ENCODE measurements at places on chromosomes 11 and 22.

DNA sequence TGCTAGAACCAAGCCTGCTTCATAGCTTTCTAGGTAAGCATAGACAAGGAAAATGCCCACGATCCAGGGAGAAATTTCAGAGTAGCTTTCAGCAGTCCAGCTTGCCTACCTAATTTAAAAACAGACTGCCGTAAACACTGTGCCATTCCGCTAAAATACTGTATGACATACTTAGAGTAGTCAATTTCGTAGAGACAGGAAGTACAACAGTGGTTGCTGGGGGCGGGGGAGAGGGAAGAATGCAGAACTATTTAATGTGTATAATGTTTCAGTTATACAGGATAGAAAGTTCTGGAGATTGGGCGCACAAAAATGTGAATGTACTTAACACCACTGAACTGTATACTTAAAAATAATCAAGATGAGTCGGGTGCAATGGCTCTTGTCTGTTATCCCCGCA is 56.7 kb downstream of the C11orf58 start:
- no peak for DNase-seq

DNA sequence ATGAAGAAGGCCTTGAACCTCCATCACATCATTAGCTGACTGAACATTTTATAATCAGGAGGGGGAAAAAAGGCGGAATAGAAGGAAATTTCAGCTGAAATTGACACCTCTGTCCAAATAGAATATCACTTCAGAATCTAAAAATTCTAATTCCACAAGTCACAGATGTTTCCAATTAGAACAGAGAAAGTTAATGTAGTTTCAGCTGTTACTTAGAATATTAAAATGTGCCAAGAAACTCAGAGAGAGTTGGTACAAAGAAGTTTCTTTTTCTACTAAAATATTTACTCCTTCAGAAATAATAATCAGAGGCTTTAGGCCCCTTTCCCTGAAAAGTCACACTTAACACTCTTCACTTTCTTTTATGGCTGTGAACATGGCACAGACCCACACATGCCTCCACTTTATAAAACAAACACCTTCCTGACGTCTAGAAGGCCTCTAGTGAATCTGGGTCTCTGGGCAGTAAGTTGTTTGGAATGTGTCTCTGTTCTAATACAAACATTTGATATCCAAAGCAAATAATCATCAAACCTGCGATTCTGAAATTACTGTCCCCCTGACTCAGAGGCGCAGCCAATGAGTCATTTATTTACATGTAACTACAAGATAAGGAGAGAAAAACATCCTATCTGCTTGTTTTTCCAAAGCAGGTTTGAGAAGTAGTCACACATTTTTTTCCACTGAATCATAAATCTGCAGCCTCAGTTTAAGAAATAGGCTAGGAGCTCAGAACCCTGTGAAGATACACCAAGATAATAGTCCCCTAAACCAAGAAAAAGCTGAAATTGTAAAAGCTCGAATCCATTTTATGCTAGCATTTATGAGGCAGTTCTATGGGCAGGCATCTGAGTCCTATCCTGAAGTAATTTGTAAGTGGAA is 148.4 kb downstream of the ME3 start:
- no peak for DNase-seq

DNA sequence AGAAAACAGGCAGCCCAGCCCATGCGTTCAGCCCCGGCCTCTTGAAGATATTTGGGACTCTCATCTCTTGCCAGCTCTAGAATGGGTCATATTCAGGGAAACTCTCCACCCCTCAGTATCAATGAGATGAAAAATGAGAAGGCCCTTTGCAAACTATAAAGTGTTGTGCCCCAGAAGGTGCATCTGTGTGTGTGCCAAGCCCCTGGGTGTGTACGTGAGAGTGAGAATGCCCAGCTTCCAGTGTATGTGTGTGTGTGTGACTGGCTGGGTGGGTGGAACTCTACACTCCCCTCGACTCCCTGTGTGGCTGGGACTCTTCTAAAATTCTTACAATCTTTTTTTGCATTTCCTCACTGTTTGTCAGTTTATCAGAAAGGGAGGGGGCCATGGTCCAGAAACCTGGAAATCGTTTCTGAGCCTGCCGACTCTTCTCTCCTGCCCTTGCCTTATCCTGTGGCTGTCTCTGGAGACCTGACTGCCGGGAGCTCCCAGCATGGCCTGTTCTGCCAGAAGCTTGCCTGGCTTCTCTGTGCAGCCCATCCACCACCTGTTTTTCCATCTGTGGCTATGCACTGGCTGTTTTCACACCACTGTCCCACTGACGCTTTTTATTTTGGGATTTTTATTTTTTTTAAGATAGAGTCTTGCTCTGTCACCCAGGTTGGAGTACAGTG is 1.2 kb downstream of the P2RY6 start:
- no peak for DNase-seq

GRCh38 chr11:96284917-96285316 is 58.1 kb downstream of the MAML2 start:
- DNase-seq: no peak

- DNase-seq: no peak
These were observed 12.8 kb downstream of the BRD1 start for GRCh38 chr22:49814856-49815255.

DNA sequence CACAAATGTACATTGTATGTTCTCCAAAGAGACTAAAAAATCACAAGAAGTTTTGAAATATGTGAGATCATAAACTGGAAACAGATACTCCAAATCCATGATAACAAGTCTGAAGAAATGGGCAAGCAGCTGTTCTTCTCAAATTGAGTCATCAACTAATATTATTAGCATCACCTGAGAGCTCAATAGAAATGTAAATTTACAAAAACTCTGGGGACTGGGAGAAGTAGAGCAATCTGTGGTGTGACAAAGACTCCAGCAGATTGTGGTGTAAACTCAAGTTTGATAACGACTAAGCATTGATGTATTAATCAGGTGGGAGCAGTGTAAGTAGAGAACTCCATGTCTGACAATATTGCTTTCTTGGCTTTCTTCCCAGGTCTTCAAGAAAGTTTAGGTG is 53.2 kb downstream of the GLYATL1 start:
- DNase-seq: no peak

DNA sequence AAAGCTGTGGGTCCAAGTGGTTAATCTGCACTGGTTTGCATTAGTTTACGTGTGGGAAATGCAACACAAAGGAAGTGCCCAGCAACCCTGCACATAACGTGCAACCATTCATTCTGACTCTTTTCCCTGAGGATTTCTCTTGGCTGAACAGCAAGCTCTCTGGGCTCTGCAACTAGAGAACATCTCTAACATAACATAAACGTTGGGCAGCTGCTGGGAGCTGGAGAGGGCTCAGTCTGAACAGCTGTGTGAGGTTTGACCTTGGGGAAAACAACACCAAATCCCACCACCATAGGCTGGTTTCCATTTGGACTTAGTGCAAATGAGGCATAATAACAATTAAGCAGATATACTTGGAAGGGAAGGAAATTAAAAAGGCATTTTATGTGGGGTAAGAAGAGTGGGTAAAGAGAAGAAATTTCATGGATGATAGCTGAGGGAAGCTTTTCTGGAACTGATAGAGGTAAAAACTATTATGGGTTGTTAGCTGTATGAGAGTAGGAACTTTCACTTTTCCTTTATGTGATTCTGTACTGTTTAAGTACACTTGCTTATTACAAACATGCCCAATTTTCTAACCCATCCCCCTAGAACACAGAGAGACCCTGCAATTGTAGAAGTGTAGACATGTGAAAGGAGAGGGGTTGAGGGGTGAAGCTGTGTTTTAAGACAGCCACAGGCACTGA is 76.2 kb downstream of the SNX19 start:
- DNase-seq: no peak

Data from activated T-cell treated with anti-CD3 and anti-CD28 coated beads, Interleukin-2, amount 50 U/mL, for 72 hours (primary cell).